Iris pigment epithelial cell (primary cell): ENCODE measurements at places on chromosomes 7 and 10.
A peak's percentile ranks its signal among the peaks of the same experiment; 100 is the strongest.

- peak; percentile 35 for DNase-seq
Measured at GRCh38 chr7:131359136-131359776, 31.6 kb downstream of the MKLN1 start.

DNA sequence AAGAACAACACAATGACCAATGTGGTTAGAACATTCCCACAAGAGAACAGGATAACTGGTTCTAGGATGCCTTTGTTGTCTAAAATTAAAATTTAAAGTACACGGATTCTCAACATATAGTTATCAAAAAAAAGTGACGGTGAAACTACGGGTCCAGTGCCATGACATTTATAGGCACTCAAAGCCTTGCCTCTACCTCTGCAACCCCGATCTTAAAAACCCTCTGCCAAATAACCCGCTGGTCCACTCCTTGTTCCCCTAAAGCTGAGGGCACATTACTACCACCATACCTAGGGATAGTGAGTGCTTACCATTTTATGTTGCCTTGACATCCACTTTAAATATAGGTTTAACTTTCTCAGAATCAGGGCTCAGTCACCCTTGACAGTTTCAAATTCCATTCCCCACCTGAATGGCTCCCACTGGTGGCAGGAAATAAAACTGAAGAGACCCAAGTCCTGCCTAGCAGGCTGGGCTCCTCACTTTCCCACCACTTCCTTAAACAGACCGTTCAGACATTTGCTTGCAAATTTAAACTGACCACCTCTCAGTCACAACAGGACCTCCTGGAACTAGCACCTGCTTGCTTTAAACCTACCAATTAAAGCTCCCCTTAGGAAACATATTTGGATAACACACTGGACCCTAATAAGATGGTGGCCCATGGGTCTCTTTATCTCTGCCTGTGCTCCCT lies 169.9 kb upstream of the ASAH2 start:
- DNase-seq: peak; percentile 49

GRCh38 chr10:5527332-5528200 lies 2.8 kb downstream of the CALML3 start:
- no peak for DNase-seq

GRCh38 chr10:114577133-114577532 lies 80.9 kb downstream of the ABLIM1 start:
- DNase-seq: peak; percentile 79

- no peak for DNase-seq
Measured at GRCh38 chr10:93086289-93086688, 12.6 kb downstream of the CYP26A1 start.

DNA sequence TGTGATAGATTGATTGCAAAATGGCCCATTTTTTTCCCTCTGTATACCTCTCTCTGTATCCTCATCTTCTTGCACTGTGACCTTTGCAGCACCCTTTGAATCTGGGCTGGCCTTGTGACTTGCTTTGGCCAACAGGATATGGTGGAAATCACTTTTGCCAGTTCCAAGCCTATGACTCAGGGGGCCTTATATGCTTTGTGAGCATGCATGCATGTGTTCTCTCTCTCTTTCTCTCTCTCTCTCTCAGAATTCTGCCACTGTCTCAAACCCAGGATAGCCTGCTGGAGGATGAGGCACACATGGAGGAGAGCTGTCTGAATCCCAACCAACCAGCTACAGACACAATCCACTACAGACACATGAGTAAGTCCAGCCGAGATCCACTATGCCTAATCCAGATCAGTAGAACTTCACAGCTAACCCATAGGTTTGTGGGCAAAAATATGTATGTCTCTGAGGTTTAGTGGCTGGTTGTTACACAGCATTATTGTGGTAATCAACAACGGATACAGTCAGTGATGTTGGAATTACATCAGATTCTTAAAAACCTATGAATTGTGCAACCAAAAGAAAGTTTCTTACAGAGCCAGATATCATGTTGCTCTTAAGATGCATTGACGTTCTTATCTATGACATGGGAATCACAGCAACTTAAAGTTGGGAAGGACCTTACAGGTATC lies 41.8 kb upstream of the ABCB4 start:
- DNase-seq: peak; percentile 84

- peak; percentile 48 for DNase-seq
Measured at GRCh38 chr7:137354396-137354795, 10.9 kb upstream of the PTN start.

GRCh38 chr7:152571068-152571467 lies 104.9 kb downstream of the XRCC2 start:
- no peak for DNase-seq

- DNase-seq: no peak
Measured at GRCh38 chr7:100963386-100963785, 6.0 kb upstream of the MUC12 start.

DNA sequence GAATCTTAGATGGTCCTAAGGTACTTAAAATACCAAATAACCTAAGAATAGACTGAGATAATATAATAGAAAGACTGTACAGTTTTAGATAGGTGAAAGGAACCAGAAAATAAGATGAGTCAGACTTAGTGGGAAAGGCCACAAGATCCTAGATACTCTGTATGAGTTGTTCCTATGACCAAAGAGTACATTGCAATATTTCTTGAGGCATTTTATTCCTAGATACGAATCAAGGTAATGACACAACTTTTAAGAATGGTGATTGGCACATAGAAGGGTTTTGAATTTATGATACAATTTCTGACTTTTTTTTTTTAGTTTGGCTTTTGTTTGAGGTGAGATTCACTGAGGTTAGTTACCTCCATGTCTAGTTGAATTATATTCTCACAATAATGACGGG lies 30.2 kb downstream of the MGAM start:
- DNase-seq: peak; percentile 44

DNA sequence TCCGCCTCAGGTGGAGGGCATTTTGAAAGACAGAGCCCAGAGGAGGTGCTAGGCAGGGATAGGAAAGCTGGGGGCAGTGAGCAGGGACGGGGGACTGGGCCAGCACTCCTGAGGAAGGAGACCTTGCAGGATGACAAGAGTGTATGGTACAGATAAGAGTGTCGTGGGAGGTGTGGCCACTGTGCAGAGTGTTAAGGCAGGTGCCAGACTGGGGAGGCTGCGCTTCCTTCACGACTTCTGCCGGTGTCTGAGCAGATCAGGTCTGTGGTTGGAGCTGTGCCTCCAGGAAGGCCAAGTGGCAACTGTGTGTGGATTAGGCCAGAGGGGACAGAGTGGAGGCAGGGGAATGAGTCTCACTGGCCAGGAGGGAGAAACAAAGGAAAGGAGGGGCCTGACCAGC lies 161.7 kb downstream of the HIBADH start:
- no peak for DNase-seq

- DNase-seq: no peak
Measured at GRCh38 chr10:84201682-84202081, 7.3 kb downstream of the CDHR1 start.

DNA sequence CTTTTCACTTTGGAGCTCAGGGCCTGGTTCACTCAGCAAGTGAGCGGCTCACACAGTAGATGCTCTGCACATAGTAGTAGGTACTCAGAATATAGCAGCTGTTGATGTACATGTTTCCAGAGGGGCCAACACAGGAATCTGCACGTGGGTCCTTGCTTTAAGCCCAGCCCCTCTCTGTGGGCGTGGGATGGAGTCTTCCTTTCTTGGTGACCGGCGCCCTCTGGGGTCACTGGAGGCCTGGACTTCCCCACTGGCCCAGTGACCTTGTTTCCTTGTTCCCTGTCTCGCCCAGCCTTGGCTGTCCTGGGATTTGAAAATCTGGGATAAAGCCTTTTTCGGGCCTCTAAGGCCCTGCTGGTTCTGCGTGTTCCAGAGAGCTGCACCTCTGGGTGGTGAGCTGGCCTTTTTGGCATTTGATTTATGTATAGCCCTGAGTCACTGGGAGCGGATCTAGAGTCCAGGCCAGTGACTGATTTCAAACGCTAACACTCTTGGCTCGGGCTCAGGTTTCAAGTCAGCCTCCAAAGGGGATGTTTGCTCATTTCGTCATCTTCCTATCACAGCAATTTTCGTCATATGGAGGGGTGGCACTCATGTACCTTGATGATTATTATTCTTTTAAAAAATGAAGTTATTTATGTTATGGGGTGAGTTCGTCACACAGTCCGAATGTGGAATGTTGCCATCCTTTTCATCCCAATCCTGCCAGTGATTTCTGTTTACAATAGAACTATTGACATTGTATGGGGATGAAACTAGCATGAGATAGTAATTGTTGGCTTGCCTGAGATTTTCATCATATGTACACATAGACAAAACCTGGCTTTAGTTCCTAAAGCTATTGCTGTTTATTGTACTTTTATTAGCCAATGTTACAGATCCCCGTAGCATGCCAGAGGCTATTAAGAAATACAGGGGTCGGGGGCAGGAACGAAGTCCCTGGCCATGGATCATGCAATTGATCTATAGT lies 65.5 kb downstream of the CUX1 start:
- DNase-seq: peak; percentile 100

GRCh38 chr7:441684-442421 lies 77.8 kb downstream of the PDGFA start:
- no peak for DNase-seq

- peak; percentile 3 for DNase-seq
Measured at GRCh38 chr10:116470768-116471415, 43.2 kb downstream of the PNLIPRP3 start.

GRCh38 chr10:9294132-9294663 lies 1239.7 kb downstream of the GATA3 start:
- no peak for DNase-seq

GRCh38 chr7:70634610-70635068 lies 497.3 kb upstream of the GALNT17 start:
- peak; percentile 62 for DNase-seq

GRCh38 chr10:116403740-116404250 lies 23.9 kb upstream of the PNLIPRP3 start:
- no peak for DNase-seq

DNA sequence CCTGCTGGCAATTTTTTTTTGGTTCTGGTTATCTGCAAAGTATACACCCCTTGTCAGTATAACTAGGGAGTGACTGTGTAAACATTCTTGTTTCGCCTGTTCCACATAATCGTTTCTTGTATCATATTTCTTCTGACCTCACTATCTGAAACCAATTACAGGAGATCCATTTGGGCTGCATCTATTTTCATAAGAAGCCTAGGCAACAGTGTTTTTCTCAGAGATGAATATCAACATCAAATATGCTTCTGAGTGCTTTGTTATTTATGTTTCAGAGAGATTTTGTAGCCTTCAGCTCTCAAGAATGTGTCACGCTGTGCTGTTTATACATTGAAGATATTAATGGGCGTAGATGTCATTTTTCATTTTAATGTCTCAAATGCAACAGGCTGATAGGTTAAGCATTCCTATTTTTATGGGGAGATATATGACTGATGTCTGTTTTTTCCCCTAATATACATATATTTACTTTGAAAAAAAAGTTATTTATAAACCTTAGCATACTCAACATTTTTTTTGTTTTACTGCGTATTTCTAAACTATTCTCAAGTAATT lies 115.5 kb downstream of the FOXP2 start:
- DNase-seq: peak; percentile 26

DNA sequence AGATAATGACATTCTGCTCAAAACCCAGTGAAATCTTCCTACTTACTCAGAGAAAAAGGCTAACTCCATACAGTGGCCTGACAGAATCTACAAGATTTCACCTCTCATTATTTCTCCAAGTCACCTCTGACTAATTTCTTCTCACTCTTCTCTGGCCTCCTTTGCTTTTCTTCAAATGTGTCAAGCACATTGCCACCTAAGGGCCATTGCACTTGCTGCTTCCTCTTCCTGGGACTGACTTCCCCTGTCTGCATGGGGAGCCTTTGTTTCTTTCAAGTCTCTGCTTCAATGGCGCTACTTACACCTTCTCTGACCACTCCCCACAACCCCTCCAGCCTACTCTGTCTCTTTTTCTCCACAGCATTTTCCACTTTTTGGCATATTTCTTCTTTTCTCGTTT lies 36.0 kb downstream of the PRTFDC1 start:
- no peak for DNase-seq

- no peak for DNase-seq
Measured at GRCh38 chr10:6214612-6215011, 11.9 kb downstream of the PFKFB3 start.

GRCh38 chr7:99428972-99429566 lies 9.5 kb downstream of the PTCD1 start:
- DNase-seq: no peak

- DNase-seq: no peak
Measured at GRCh38 chr10:76774987-76775603, 862.5 kb downstream of the KCNMA1 start.

- peak; percentile 65 for DNase-seq
Measured at GRCh38 chr10:4407783-4408182, 418.2 kb upstream of the AKR1E2 start.

DNA sequence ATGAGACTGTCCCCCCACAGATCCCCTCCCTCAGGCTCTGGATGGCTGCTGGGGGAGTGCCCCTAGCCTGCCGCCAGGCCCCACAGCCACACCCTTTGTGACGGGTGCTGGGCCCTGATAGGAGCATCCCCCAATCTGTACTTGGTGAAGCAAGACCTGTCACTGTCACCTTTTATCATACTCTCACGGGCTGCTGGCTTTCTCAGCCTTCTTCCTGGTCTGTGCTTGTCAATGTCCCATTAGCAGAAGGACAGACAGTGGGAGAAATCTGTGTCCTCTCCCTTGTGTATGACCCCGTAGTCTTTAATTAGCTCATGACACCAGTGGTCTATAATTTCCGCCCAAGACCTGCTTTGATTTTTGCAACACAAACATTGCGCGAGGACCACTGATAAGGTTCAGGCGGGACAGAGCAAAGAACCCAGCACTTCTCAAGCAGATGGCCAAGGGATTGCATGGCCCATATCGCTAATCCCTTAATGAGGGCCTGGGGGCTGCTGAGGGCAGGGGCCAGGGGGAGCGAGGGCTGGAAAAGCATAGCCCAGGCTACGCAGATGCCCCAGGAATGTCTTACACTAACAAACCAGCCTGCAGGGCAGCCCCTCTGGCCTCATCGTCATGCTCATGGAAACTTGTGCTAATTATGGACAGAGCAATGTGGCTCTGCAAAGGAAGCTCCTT lies 127.8 kb downstream of the PTPN20 start:
- DNase-seq: no peak

DNA sequence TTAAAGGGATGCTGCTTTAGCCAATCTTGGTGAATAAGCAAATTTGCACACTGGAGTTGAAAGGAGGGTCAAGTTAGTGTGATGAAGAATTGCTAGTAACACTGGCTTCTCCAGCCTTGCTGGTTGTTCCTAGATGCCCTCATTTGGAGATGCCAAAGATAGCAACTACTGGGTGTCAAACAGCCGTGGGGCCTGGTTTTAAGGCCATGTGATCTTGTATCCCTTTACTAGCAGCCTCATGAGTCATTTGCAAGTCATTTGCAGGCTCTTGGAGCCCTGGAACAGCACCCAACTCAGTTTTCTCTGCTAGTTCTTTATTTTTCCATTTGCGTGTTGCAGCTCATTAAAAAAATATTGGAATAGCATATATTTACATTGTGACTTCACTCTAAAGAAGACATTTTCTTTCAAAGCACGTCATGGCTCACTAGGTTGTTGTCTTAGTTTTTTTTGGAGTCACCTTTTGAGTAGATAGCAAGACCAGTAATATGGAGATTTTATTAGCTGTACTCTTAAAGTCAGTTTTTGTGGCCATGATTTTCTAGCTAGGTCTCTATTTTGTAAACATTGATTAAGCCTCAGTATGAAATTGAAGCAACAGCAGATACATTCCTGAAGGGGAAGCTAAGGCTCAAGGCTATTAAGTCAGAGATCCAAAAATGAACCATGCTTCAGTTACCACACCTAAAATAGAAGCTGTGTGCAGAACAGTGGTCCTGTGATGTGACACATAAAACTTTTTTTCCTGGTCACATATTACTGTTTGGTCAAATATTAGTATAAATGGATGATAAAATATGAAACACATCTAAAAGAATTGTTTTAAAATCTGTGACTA lies 1.3 kb downstream of the LSMEM1 start:
- DNase-seq: peak; percentile 95

- peak; percentile 62 for DNase-seq
Measured at GRCh38 chr7:39951226-39952194, 1.5 kb downstream of the CDK13 start.

- DNase-seq: no peak
Measured at GRCh38 chr7:33500703-33501701, 371.6 kb downstream of the BBS9 start.
